KG1 (cell line): ENCODE measurements at places on chromosomes 2 and 18.

DNA sequence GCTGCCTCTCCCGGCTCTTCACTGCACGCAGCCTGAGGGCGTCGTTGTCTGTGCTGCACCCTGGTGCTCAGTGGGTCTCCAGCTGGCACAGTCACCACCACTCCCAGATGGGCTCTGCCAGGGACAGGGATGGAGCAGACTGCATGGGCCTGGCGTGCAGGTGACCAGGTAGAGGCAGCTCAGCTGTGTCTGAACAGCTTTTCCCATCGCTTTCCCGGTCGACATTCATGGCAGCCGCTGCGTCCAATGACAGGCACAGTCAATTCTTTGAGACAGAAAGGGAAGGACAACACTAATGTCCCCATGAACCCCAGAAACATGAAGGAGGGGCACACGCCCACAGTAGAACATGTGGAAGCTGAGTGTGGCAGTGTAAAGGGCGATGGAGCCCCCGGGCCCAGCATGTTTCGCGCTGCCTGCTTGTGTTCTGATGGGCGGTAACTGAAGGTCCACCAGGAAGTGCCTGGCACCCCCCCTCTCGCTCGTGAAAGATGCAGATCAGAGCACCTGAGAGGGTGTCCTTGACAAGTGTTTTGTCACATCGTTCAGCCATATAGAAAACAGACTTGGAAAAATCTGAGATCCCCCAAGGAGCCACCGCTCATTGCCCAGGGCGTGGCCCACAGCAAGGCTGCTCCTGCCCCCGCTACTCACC is 122.4 kb downstream of the NFATC1 start:
- no peak for DNase-seq

GRCh38 chr18:49997558-49997957 is 184.2 kb upstream of the ACAA2 start:
- no peak for DNase-seq

DNA sequence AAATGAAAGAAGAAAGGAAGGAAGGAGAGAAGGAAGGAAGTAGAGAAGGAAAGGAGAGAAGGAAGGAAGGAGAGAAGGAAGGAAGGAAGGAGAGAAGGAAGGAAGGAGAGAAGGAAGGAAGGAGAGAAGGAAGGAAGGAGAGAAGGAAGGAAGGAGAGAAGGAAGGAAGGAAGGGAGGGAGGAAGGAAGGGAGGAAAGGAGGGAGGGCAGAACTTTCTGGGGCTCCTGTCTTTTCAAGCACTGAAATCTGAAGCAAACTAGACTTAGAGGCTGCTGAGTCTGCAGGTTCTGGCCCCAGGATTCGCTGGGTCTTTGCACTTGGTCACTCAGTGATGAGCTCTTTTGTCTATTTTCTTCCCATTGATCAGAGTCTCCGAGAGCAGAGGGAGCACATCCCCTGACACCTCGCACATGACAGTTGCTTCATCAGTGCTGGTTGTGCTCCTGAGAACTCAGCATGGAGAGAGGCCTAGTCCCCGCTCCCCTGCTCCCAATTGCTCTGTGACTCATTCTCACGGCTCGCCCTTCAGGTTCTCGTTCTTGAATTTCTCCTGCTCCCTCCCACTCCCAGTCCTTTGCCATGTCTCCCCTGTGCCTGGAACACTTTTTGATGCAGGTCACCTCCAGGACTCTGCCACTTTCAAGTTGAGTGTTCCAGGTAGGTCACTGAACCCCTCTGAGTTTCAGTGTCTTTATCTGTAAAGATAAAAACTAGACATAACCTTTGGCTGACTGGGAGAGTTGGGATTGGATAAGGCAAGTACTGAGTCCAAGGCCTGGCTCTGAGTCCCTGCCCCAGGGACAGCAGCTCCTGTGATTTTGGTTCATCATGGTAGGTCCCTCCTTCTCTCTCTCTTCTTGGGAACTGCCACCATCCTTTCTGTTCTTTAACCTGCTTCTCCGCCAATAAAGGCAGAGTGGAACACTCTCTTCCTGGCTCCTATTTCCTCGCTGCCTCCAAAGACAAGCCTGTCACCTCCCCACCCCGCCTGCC is 55.2 kb downstream of the TNP1 start:
- no peak for DNase-seq

DNA sequence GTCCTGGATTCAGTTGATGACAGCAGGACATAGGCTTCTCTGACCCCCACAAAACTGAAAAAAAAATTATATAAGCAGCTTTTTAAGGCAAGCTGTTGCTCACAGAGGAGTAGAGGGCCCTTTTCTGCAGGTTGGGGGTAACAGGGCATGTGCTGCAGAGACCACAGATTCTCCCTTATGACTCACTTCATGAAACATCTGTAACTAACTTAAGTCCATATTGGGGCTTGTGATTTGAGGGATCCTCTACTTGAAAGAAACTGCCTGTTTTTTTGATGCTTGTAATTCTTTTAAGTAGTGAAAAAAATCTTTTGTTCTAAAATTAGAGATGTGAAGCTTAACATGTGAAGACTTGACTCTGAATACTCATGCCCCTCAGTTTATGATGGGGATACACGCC is 33.4 kb downstream of the XRCC5 start:
- DNase-seq: no peak

DNA sequence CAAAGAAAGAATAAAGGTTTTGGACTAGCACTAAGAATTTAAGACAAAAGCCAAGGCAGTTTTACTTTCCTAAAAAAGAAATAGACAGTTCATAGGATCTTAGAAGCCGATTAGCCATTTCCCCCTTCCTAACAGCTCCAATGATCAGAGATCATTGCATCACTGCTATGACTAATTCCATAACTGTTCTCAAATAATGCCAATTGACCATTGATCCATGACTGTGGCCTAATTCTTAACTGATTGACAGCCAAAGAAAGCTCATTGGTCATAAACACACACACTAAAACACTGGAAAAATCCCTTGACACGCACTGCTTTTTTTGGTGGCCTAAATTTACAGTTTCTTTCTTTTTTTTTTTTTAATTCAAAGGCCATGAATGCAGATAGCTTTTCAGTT is 345.0 kb upstream of the ACVR2A start:
- peak; percentile 59 for DNase-seq

DNA sequence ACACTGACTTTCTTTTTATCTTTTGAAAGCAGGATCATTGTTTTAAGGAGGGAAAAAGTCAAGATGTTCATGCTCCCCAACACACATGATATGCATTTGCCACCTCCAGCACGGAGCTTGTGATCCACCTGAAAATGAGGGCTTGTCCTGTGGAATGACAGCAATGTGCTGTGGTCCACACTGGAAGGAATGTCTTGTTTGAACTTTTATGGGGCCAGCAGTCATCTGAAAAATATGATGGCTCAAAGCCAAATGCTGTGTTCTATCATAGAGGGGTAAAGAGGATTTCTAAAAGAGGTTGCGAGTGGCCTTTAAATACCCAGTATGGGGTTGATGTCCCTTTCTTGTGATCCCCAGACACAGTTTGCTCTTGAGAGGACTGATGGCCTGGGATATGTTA is 226.5 kb upstream of the SPRED2 start:
- DNase-seq: no peak

DNA sequence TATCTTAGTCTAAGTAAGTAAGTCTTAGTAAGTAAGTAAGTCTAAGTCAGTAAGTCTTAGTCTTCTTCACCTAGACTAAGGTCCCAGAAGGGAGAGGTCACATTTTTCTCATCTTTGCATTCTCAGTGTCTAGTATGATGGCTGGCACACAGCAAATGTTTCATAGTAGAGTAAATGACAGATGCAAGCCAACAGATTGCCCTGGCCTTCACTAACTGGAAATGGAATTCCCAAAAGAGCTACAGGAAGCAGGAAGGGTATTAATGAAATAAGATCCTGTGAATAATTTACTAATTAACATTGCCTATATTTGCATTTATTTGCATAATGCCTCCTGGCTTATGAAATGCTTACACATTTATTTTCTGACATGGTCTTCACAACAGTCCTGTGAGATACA is 221.6 kb downstream of the RAD51AP2 start:
- no peak for DNase-seq

DNA sequence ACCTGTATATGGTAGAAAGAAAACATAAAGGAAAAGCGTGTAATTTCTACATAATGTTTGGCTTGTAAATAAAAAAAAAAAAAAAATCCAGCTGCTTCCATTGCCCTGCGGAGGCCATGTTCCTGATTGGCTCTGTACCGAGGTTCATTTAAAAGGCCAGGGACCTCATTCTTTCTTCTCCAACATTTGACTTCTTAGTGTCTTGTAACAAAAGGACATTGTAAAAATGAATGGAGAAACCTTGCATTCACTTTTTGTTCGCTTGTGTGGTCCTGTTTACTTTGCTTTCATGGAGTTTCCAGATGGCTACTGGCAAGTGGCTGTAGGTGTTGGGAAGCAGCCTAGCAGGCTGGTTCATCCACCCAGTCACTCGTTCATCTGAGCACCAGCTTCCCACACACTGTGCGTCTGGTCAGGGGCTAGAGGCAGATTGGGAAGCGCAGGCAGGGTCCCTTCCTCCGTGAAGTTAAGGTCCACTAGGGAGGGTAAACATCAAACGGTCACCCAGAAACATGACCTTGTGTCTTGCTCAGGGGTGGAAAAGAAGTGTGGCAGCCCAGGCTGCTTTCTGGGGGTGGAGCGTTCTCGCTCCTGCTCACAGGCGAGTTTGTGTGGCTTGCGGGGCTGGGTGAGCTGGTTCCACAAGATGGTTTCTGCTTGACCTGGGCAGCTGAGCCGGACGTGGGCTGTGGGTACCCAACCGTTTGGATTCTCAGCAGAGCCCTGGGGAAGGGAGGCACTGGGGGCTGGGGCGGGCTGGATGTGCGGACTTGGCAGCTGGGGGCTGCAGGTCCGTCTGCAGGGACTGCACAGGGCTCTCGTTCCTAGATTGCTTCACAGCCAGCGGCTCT is 260.7 kb downstream of the AGAP1 start:
- no peak for DNase-seq

- no peak for DNase-seq
Observed at GRCh38 chr18:66124394-66124793, 373.6 kb downstream of the CDH7 start.

- DNase-seq: no peak
Observed at GRCh38 chr2:120344976-120345581, 857 bp upstream of the INHBB start.

- DNase-seq: no peak
Observed at GRCh38 chr2:126803434-126803775, 95.3 kb upstream of the TEX51 start.

DNA sequence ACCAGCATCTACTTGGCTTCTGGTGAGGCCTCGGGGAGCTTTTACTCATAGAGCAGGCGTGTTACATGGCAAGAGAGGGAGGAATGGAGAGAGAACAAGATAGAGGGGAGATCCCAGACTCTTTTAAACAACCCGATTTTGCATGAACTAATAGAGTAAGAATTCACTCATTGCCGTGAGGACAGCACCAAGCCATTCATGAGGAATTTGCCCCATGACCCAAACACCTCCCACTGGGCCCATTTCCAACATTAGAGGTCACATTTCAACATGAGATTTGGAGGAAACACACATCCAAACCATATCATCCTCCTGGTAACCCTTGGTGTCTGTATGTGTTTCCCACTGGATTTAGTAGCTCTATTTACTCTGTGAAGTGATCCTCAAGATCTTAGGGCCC is 249.9 kb upstream of the SP5 start:
- DNase-seq: no peak

DNA sequence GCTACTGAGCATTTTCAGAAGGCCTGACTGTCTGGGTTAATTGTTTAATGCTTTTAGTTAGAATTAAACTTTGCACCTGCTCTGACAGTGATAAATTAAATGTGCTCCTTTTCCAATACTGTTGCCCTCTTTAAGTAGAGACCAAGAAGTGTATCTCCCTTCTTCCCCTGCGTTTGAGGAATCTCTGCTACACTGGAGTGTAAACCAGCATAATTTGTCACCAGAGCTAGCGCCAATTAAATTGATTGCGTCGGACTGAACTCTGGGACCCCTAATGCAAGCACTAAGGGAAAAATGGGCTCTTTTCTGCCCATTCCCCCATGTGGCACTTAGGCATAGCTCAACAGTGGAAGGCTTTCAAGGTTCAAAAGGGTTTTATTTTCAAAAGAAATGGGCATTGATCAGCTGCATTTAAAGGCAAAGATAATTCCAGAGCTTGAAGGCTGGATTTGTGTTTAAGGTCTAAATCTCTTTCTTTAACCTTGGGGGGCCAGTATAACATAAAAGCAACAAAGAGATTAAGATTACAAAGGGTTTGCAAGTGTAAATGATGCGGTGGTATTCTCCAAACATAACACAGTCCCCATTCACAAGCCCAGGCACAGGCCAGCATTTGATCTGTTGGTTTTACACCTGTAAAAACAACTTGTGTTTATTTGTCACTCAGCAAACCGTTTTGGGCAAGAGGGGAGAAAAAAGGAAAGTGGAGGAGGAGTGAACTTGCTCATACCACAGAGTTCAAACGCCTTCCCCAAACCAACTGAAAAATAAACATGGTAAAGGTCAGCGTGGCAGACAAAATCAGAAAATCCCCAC is 427.6 kb downstream of the BCL11A start:
- DNase-seq: no peak

- no peak for DNase-seq
Observed at GRCh38 chr2:101368376-101368775, 18.9 kb downstream of the CREG2 start.

- no peak for DNase-seq
Observed at GRCh38 chr2:196990788-196991461, 64.4 kb upstream of the PGAP1 start.

GRCh38 chr2:216949700-216950413 is 90.0 kb upstream of the TNP1 start:
- DNase-seq: no peak

- no peak for DNase-seq
Observed at GRCh38 chr2:2326068-2327040, 4.7 kb downstream of the MYT1L start.

- no peak for DNase-seq
Observed at GRCh38 chr18:66749030-66749429, 145.1 kb upstream of the CDH19 start.

- no peak for DNase-seq
Observed at GRCh38 chr2:203835892-203836800, 31.4 kb upstream of the CTLA4 start.

DNA sequence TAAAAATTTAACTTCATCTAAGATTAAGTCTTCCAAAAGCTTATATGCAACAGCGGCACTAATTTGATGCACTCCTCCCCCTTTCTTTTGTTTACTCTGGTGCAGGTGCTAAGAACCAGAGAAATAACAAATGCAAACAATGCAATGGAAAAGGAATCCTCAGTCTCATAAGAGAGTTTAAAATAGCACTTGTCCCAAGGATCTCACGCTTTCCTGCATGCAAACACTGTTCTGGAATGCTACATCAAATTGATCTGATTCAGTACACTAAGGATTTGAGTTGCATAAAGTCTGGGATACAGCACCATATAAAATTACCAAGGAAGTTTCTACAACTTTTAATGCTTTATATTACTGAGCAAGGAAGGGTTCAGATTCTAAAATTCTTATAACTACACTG is 50.5 kb downstream of the SEPTIN10 start:
- DNase-seq: no peak

GRCh38 chr18:50709193-50709592 is 110.6 kb downstream of the MRO start:
- no peak for DNase-seq

GRCh38 chr2:173806761-173807160 is 158.4 kb downstream of the SP3 start:
- DNase-seq: no peak

GRCh38 chr2:9535177-9535576 is 20.5 kb downstream of the ADAM17 start:
- no peak for DNase-seq

- no peak for DNase-seq
Observed at GRCh38 chr2:165219481-165219880, 15.6 kb upstream of the SCN3A start.

GRCh38 chr2:230068016-230068650 is 591 bp downstream of the SLC16A14 start:
- DNase-seq: peak; percentile 67
